ENCODE measurements at places on chromosomes 6 and 20.

- DNase-seq = no peak
Measured at GRCh38 chr6:90088009-90088408, 193.7 kb downstream of the GJA10 start.

DNA sequence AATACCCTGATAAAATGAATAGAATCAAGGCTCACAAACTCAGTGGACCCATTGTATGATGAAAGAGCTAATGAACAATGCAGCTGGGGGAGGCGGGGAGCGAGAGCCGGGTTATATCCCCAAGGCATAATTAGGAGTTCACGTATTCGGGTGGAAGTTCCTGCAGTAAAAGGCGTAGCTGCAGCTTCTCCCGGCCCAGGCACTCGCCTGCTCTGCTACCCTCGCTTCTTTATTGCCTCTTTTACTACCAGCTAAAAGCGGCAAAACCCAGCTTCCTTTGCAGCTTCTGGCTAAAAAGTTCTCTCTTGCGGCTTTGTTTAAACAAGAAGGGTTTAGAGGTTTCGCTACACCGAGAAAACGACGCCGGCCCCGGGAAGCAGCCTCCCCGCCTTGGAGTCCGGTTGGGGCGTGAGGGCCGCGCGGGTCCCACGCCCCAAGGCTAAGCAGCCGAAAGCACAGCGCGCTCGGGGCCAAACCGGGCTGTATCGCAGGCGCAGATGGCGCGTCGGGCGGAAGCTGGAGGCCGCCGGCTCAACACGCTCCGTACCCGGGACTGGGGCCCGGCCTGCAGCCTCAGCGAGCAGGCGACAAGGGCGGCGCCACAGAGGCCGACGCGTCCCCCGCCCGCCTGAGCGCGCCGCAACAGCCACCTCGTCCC is 1.6 kb downstream of the ZBTB2 start:
- DNase-seq = no peak

DNA sequence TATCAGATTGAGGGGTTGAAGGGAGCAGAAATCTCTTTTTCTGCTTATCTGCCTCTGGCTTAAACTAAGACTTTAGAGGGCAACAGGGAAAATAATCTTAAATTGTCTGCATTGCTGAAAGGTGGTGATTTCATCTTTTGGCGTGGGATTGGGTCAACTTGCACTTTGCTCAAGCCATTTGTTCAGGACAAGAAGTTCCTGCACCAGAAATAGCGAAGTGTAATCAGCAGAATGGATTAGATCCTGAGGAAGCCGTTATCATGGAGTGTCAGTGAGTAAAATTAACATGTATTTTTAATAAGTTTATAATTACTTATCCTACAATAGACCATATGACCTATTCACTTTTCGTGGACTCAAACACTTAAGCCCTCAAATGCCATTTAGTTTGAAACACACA is 249.3 kb downstream of the CD83 start:
- no peak for DNase-seq

- DNase-seq = no peak
Measured at GRCh38 chr6:126123226-126123625, 136.9 kb downstream of the TRMT11 start.

DNA sequence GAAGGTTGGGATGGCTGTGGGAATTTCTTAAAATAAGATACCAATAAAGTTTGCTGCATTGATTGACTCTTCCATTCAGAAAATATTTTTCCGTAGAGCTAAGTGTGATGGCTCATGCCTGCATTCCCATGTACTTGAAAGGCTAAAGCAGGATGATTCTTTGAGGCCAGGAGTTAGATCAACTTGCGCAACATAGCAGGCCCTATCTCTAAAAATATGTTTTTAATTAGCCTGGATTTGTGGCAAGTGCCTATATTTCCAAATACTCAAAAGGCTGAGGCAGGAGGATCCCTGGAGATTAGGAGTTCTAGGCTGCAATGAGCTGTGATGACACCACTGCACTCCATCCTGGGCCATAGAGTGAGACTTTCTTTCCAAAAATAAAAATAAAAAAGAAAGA is 431.2 kb upstream of the PTCHD4 start:
- no peak for DNase-seq

DNA sequence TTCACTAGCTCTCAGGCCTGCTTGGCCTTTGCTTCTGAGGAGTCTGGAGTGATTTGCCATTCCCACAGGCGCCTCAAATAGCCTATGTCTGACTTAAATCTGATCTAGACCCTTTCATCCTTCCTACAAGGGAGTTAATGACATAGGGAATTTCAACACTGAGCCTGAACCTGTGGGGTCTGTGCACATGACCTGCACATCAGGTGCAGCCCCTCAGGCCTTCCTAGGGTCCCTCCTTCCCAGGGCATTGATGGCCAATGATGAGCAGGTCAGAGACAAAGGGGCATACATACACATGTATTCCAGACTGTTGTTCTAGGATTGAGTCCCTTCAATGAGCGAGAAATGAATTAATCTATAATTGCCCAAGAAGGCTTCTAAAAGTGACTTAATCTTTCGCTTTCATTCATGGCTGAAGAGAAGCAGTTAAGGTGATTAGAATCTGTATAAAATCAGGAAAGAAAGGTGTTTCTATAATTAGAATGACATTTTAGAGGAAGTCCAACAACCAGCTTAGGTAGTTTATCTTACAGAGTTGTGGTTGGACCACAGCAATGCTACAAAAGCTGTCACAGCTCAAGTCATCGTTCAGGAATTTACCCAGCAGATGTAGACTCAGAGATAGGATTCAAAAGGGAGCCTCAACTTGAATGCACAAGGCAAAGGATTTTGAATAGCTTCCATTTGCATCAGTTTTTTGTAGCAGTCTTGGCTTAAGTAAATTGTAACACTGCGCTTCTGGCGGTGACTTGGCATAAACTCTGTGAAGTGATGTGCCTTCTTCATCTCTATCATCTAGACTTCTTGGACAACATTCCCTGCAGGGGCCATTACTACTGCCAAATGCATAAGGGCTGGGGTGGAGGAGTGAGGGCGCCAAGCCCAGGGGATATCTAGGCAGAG is 27.0 kb upstream of the TBC1D7 start:
- DNase-seq = no peak
